ENCODE measurements at places on chromosomes 12 and 14.

DNA sequence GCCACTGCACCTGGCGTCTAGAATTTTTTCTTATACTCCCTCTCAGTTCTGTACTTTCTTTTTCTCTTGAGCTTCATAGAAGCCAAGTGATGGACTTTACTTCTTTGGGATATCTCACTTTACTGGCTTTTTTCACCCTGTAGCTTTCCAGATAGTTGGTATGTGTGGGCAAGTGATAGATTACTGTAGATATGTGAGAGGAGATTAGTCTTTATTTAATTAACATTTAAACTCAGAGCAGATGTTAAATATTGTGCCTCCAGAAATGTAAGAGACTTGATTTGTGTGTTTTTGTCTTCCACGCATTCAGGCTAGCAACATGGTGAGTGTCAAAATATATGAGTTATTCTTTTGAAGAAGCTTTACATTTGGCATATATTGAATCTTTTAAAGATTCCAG, 39.5 kb upstream of the SLC17A8 start:
- no peak for DNase-seq

DNA sequence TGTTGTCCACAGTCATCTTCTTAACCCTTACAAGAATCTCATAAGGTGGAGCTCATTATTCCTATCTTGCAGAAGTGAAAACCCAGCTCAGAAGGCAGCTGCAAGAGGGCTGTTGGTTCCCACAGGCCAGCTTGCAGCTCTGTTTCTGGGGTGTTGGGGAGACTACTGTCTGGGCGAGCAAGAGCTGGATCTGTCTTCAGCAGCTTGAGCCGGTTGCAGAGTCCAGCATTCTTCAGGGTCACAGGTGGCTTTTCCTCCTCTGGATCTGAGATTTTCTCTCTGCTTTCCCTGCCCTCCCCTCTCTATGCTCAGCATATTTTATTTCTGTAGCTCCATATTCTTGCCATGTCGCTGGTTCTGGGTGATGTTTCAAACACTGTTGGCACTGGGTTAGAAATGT, 87.4 kb downstream of the PAPOLA start:
- no peak for DNase-seq

- DNase-seq = no peak
Observed at GRCh38 chr14:84963518-84963917, 566.4 kb upstream of the FLRT2 start.

DNA sequence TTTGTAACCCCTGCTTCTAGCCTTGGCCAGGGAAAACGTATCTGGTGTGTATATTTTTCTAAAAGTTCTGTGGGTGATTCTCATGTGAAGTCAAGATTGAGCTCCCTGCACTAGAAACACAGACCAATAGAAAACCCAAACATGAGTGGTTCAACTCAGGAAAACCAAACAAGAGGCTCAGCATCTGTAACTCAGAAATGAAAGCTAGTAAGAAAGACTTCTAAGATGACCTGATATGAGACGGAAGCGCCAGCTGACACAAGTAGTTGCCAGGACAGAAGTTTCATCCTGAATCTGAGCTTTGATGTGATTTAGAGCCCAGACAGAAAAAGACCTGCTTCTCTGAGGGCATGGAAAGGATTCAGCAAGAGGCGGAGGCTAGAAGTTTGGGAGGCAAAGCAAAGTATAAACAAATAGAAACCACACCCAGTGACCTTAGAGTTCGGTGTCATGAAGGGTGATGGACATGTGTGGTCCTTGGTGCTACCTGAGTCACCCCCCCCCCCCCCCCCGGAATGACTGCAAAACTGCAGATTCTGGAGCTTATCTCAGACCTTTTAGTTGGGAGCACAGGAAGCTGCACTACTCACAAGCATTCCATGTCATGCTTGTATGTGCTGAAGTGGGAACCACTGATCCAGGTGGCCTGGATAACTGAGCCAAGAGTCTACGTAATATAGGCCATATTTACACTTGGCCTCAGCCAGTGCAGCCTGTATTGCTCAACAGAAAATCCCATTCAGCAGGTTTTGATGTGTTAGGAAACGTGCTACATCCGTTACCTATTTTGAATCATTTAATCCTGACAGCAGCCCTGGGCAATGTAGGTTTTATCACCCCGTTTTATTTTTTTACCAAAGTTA, 191.3 kb downstream of the ANO6 start:
- no peak for DNase-seq

DNA sequence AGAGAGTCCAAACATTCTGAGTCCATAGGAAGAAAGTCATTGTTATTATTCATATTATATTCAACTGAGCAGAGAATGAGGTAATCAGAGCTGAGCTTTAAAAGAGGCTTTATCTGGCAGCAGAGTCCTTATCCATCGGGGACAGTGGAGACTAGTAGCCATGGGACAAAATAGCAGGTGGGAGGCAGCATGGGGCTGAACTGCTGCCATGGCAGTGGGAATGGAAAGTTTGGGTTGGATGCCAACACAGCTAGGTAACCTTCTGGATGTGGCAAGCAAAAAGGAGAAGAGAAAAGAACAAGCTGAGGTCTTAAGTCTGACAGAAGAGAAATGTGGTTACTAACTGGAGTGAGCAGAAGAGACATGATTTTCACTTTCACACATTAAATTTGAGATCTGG, 71.0 kb upstream of the CDKN3 start:
- DNase-seq = no peak

All from stimulated activated CD8-positive, alpha-beta memory T cell treated with anti-CD3 and anti-CD28 coated beads, Interleukin-12 subunit alpha, Interleukin-12 subunit beta, amount 100 ng/mL, for 1 hour (primary cell).